Spinal cord (tissue), 10 donors: ENCODE measurements at places on chromosomes 5 and 9.

DNA sequence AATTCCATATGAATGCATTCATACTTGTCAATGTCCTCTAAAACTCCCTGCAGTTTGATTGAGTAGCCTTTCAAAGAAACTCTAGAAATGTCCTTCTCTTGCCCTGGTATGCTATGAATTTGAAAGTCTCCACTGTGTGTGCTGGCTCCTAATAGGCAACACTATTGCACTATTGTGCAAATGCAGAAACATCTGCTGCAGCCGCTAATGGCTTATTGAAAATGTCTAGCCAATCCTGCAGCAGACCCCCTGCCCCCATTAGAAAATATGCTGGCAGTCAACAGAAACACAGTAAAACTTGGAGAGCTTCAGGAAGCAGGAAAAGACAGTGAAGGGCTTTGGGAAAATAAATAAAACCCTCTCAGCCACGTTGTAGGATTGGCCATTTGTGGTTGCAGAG lies 87.3 kb upstream of the GRAMD2B start:
- H3K27me3 ChIP-seq: no peaks in the 10 kb centered on the region
- H3K27ac ChIP-seq: peak overlapping the region; percentile 78
- H3K36me3 ChIP-seq: no peaks in the 10 kb centered on the region
- H3K4me1 ChIP-seq: no peaks in the 10 kb centered on the region
- no peak overlapping the region for H3K4me3 ChIP-seq

GRCh38 chr9:4131946-4132345 lies 167.9 kb downstream of the GLIS3 start:
- H3K27me3 ChIP-seq: no peaks in the 10 kb centered on the region
- H3K4me1 ChIP-seq: peaks cover 7% of the 10 kb centered on the region
- DNase-seq: no peak
- H3K36me3 ChIP-seq: no peaks in the 10 kb centered on the region

DNA sequence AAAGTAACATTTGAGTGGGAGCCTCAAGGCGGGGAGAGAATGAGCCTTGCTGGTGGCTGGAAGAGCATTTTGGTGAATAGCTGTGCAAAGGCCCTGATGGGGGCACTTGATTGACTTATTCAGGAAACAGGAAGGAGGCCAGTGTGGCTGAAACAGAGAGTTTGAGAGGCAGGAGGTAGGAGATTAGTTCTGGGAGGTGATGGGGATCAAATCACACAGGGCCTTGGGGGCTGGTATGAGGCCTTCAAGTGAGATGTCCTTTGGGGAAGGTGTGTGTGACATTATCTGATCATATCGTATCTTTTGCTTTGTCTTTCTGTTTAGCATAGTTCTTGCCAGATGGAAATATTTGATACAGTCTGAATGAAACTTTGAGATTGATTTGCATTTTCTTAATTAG lies 172.3 kb downstream of the TENT4A start:
- no peak overlapping the region for H3K27ac ChIP-seq
- no peaks in the 10 kb centered on the region for H3K27me3 ChIP-seq
- no peak for DNase-seq
- H3K36me3 ChIP-seq: no peaks in the 10 kb centered on the region
- no peak overlapping the region for H3K4me3 ChIP-seq
- no peaks in the 10 kb centered on the region for H3K4me1 ChIP-seq

- H3K36me3 ChIP-seq: no peaks in the 10 kb centered on the region
- H3K27ac ChIP-seq: no peak overlapping the region
- no peak for DNase-seq
- no peaks in the 10 kb centered on the region for H3K27me3 ChIP-seq
Observed at GRCh38 chr5:13606051-13606450, 338.4 kb downstream of the DNAH5 start.

DNA sequence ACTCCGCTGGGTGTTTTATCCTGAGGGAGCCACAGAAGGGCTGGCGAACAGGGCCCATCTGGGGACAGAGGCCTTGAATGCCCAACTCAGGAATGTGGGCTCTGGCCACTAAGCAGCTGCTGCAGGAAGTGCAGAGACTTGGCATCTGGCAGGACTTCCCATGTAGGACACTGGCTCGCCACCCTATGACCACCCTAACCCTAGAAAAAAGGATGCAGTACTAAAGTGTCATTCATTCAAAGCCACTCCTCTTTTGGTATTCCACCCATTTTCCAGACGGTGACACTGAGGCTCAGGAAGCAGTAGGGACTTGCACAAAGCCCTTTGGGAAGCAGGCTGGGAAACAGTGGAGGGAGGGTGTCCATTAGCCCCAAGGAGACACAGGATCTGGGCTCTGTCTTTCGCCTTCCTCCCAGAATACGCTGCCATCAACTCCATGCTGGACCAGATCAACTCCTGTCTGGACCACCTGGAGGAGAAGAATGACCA lies 3.0 kb downstream of the BBLN start:
- no peak overlapping the region for H3K27ac ChIP-seq
- no peaks in the 10 kb centered on the region for H3K27me3 ChIP-seq
- H3K4me1 ChIP-seq: peaks cover 26% of the 10 kb centered on the region
- DNase-seq: no peak

DNA sequence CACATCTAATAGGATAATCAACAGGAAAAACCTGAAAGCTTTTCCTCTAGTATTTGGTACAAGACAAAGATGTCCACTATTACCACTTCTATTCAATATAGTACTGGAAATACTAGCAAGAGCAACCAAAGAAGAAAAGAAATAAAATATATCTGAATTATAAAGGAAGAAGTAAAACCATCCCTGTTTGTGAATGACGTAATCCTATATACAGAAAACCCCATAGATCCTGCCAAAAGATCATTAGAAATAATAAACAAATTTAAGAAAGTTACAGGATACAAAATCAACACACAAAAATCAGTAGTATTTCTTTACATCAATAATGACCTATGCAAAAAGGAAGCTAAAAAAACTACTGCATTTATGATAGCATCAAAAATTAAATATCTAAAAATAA lies 1191.3 kb upstream of the C9orf72 start:
- H3K27ac ChIP-seq: no peak overlapping the region
- no peaks in the 10 kb centered on the region for H3K36me3 ChIP-seq
- no peak overlapping the region for H3K4me3 ChIP-seq
- H3K27me3 ChIP-seq: no peaks in the 10 kb centered on the region
- no peak for DNase-seq
- no peaks in the 10 kb centered on the region for H3K4me1 ChIP-seq

GRCh38 chr5:36298552-36298951 lies 3.1 kb downstream of the RANBP3L start:
- DNase-seq: no peak
- H3K4me3 ChIP-seq: no peak overlapping the region
- no peaks in the 10 kb centered on the region for H3K4me1 ChIP-seq
- no peak overlapping the region for H3K27ac ChIP-seq

DNA sequence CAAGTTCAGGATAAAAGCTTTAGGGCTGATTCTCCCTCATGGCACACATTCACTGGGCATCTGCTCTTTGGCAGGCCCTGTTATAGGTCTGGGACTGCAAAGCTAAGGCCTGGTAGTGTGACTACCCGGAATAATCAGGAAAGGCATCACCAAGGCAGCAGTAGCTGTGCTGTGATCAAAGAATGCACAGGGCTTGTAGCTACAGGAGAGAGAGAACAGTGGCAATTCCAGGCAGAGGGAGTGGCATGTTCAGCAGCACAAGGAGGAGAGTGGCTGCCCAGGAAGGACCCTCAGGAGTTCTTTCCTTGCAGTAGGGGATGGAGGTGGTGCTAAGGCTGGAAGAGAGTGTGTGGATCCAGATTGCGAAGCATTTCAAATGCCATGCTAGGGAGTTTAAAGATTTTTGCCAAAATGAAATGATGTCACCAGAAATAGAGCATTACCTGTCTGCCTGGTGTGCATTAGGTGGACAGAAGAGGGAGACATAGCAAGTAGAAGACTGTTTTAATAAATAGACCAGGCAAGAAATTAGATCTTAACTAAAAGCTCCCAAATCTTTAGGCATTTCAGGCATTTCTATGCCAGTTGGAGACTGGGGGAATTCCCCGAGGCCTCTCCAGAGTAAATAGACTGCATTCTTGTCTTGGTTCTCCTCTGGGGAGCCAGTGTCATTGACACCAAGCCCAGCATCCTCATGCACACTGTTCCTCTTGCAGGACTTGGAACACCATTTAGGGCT lies 69.1 kb downstream of the GPR21 start:
- H3K4me3 ChIP-seq: no peak overlapping the region
- peak overlapping the region; percentile 40 for H3K27ac ChIP-seq
- H3K36me3 ChIP-seq: peaks cover 50% of the 10 kb centered on the region

GRCh38 chr9:118418887-118419565 lies 714.8 kb downstream of the TLR4 start:
- no peaks in the 10 kb centered on the region for H3K27me3 ChIP-seq
- no peak overlapping the region for H3K27ac ChIP-seq
- H3K4me3 ChIP-seq: no peak overlapping the region

DNA sequence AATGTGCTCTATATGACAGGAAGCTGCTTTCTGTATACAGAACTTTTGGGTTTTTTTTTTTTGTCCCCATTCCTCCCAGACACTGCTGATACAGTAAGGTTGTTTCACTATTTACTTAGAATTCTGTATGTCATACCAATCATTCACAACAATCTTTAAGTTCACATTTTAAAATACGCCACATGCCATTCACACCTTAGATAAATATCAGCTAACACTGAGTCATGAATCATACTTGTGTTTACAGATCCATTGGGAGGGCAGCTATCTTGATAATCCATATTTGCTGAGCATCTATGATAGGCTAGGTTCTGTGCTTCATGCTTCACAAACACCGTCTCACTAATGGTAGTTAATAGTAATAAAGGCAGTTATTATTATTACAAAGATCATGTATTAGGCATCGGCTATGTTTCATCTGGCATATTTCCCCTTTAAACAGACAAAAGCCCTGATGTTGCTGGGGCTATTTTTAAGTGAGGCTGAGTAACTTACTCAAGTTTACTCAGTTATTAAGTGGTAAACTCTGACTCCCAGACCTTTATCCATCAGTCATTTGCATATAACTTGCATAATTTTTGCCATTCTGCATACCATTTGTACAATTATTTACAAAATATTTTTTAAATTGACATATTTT lies 152.2 kb upstream of the HMHB1 start:
- no peaks in the 10 kb centered on the region for H3K4me1 ChIP-seq
- no peak overlapping the region for H3K27ac ChIP-seq
- H3K27me3 ChIP-seq: no peaks in the 10 kb centered on the region
- H3K36me3 ChIP-seq: no peaks in the 10 kb centered on the region
- DNase-seq: no peak

- no peaks in the 10 kb centered on the region for H3K27me3 ChIP-seq
- peaks cover 13% of the 10 kb centered on the region for H3K36me3 ChIP-seq
- no peak overlapping the region for H3K4me3 ChIP-seq
- H3K4me1 ChIP-seq: peaks cover 63% of the 10 kb centered on the region
- H3K27ac ChIP-seq: no peak overlapping the region
- no peak for DNase-seq
Observed at GRCh38 chr9:129338724-129339430, 160.8 kb upstream of the IER5L start.

- no peak for DNase-seq
- H3K4me1 ChIP-seq: peaks cover 99% of the 10 kb centered on the region
- no peaks in the 10 kb centered on the region for H3K27me3 ChIP-seq
- H3K4me3 ChIP-seq: no peak overlapping the region
- no peak overlapping the region for H3K27ac ChIP-seq
- H3K36me3 ChIP-seq: peaks cover 49% of the 10 kb centered on the region
Observed at GRCh38 chr9:134379831-134380365, 53.6 kb downstream of the RXRA start.

DNA sequence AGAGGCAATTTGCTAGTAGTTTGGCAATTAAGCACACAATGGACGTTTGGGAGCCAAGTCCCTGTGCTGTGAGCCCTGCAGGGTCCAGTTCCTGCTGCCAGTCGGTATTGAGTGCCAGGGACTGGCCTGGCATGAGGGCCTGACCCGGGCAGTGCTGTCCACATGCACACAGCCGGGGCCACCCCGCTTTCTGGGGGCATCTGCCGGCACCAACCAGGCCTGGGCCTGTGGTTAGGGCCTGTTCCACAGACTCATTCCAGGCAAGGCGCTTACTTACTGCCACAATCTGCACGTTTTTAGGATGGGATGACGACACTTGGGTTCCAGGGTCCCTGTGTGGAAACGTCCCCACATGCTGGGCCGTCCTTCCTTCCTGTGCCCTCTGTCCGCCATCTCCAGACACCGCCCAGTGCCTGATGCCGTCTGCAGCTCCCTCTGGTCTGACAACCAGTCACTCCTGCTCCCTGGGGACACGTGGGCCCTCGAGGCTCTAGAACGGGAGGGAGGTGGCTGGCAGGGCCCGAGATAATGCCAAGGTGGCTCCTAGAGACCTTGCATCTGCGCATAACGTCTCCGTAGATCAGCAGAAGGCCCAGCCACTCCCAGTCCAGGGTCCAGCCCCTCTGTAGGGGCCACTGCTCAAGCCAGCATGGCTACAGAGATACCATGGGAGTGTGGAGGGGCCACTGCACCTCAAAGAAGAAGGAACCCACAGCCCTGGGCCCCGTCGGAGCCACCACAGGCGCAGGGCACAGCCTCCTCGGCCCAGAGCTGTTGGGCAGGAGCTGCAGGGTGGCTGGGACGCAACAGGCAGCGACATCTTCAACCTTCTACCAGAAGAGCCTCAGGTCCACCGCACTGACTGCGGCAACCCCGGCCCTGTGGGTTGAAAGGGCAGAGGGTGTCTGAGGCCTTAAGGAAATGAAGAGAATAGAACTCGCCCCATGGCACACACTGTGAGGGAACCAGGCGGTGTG lies 24.7 kb downstream of the SLC9A3 start:
- H3K4me3 ChIP-seq: no peak overlapping the region
- no peak for DNase-seq
- no peaks in the 10 kb centered on the region for H3K36me3 ChIP-seq
- H3K4me1 ChIP-seq: peaks cover 16% of the 10 kb centered on the region
- no peak overlapping the region for H3K27ac ChIP-seq
- peaks cover 3% of the 10 kb centered on the region for H3K27me3 ChIP-seq

DNA sequence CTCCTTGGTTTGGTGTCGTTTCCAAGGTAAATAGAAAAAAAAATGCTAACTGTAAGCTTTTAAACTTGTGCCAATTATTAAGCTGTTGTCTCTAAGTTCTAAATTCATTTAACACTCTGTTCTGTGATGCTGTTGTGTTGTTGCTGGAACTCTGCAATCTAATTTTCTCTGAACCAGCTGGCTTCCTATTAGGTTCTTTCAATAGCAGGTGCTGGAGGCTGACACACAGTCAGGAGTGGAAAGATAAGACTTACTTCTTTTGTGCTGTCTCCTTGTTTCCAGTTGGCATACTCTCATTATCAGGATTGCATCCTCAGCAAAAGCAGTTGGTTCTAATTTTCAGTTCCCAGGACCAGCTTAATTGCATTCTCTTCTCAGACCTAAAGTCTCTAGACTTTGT lies 1252.6 kb upstream of the NUDT12 start:
- no peak for DNase-seq
- H3K36me3 ChIP-seq: no peaks in the 10 kb centered on the region
- no peaks in the 10 kb centered on the region for H3K4me1 ChIP-seq
- H3K27ac ChIP-seq: no peak overlapping the region

- no peak overlapping the region for H3K4me3 ChIP-seq
- DNase-seq: no peak
- H3K27me3 ChIP-seq: no peaks in the 10 kb centered on the region
- no peaks in the 10 kb centered on the region for H3K36me3 ChIP-seq
- H3K4me1 ChIP-seq: no peaks in the 10 kb centered on the region
Observed at GRCh38 chr5:81808106-81808505, 57.2 kb upstream of the SSBP2 start.

- DNase-seq: no peak
- no peak overlapping the region for H3K4me3 ChIP-seq
- H3K4me1 ChIP-seq: no peaks in the 10 kb centered on the region
Observed at GRCh38 chr9:37163299-37163698, 42.9 kb downstream of the ZCCHC7 start.

GRCh38 chr9:82012276-82012675 lies 23.7 kb downstream of the SPATA31D1 start:
- H3K4me1 ChIP-seq: no peaks in the 10 kb centered on the region
- no peak overlapping the region for H3K4me3 ChIP-seq
- no peaks in the 10 kb centered on the region for H3K27me3 ChIP-seq
- H3K36me3 ChIP-seq: no peaks in the 10 kb centered on the region
